T47D (cell line): ENCODE measurements at places on chromosomes 11 and 22.

DNA sequence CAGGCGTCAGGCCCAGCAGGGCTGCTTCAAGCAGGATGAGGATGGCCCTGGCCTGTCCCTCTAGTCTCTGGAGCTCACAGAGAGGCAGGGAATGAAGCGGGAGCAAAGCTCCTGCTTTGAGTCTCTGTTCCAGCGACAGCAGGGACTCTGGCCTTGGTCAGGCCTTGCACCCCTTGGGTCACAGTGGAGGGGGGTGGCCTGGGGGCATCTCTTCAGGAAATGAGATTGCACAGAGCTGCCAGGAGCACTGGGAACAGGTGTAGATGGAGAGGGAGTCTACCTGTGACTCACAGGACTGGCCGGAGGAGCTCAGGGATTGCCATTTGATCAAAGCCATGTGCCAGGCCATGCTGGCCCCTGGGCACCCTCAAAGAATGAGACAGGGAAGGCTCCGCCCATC is 1.6 kb downstream of the ANO1 start:
- DNase-seq = no peak

DNA sequence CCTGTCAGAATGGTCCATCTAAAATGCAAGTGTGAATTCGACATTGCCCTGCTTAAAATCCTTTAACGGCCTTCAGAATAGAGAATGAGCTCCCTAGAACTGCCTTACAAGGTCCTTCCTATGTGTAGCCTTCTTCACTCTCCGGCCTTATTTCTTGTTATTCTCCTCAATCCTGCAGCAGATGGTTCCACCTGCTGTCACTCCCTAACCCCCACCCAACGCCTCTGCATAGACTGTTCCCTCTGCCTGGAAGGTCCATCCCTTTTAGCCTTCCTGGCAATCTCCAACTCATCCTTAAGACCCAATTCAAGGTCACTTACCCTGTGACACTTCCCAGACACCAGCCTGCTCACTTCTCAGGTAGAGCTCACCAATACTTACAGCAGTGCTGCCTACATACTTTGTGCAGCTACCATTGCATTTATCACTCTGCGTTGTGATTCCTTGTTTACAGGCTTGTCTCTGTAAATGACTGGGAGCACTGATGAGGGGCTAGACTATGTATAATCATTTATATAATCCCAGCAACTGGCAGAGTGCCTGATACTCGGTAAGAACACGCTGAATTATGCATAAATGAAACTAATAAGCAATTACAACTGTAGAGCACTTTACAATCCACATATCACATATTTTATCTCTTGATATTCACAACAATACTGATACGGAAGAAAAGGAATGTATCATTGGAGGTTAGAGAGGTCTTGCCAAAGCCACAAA is 58.9 kb downstream of the CLPB start:
- DNase-seq = no peak

- DNase-seq = no peak
Measured at GRCh38 chr11:79437981-79438630, 2.7 kb downstream of the TENM4 start.

- no peak for DNase-seq
Measured at GRCh38 chr22:43811777-43812148, 342 bp downstream of the EFCAB6 start.

- DNase-seq = no peak
Measured at GRCh38 chr11:19820100-19820499, 107.5 kb downstream of the NAV2 start.

GRCh38 chr11:32881286-32881685 is 11.3 kb upstream of the QSER1 start:
- no peak for DNase-seq

- no peak for DNase-seq
Measured at GRCh38 chr11:46672381-46672839, 28.0 kb downstream of the ARHGAP1 start.

DNA sequence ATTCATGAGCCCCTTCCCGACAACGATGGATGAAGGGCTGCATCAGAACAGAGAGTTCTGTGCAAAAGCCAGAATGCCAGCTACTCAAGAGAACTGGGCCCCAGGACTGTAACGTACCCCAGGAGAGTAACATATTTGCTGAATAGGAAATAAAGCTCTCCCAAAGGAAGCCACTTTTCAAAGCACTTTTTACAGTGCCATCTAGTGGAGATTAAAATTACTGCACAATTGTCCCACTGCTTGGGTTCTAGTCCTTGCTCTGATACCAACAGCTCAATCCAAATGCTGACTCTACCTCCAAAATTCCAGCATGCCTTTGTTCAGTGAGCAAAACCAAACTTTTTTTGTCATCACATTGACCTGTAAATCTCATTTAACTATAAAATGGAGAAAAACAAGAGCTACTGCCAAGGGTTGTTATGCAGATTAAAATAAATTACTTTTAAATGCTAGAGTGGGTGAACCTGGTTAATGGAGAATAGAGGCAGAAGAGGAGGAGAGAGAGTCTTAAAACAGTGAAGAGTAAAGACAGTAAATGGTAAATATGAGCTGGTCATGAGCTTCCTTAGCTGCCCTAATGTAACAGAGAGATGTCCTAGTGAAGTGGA is 87.6 kb upstream of the FSHB start:
- DNase-seq = peak; percentile 72

DNA sequence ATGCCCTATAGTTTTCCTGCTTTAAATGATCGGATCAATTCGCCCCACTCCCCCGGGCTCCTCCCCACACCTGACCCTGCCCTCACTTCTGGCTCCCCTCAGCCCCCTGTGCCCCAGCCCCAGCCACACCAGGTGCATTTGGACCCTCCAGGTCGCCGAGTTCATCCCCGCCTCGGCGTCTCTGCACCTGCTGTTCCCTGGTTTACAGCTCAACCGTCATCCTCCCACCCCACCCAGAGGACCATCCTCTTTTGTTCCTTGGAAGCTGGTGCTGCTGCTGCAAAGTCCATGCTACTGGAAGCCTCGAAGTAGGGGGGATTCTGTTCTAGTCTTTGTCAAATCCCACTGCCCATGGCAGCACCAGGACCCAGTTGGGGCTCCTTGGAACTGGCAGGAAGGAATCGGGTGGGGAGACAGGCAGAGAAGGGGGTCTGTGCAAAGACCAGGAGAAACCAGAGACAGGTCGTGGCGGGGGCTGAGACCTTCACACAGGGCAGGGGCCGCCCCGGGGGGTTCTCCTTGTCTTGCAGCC is 4.5 kb upstream of the MUC5B start:
- DNase-seq = no peak

DNA sequence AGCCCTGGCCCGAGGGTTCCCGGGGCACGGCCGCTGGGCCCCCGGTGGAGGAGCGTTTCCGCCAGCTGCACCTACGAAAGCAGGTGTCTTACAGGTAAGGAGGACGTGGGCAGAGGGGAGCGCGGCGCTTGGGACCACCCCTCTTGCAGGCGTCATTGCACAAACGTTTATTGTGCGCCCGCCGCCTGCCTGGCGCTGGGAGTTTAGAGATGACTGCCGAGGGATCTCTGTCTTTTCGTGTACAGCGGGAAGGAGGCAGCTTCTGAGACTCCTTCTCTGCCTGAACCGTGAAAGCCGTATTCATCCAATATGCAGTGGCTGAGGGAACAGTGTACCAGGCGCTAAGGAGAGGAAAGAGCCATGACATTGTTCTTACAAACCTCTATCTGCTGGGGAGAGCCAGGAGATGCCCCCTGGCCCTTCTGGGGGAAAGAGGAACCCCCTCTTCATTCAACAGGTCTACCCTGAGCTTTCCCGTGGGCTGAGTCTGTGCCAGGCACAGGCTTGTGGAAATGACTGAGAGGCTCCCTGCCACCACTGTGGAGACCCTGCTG is 13.8 kb upstream of the DGKZ start:
- DNase-seq = no peak

DNA sequence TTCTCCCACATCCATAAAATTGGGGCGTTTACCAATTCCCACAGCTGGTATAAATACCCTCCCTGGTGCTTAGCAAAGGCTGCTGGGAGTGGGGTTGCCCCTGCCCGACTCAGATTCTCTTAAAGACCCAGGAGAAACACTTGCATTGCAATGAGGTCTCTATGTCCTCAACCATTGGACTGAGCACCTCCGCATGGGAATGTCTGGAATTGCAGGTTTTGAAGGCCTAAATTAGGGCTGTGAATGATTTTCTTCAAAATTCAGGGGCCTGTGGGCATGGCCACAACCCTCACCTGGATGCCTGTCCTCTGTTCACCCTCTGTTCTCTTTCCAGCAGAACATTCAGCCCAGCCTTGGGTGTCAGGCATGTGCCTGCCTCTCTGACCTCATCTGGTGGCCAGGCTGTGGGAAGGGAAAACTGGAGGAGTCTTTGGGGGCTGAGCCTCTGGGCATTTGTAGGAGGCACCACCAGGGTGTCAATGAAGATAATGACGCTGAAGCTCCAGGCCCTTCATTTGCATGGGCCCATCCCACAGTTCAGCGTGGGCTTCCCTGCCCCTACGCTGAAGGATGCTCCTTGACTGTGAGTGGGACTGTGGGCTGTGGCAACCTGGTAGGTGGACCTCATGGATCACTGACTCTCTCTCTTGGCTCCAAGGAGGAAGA is 52.7 kb upstream of the MYEOV start:
- no peak for DNase-seq

- DNase-seq = no peak
Measured at GRCh38 chr22:44819966-44820631, 67.7 kb downstream of the ARHGAP8 start.

DNA sequence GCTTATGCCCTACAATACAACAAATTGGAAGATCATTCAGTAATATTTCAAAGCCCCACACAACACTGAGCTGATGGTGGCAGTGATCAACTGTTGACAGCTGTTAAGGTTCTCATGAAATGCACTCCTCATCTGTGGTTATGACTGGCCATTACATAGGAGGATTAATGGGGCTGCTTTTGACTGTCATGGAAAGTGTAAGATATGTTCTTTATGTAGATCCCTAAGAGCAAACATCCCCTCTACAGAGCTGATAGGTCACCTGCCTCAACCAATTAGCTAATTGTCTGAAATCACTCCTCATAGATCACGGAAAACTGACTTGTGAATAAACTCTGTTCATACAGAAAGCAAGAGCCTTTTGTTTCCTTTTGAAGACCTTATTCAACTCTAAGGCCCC is 78.1 kb downstream of the GAB2 start:
- DNase-seq = no peak

GRCh38 chr11:127491589-127491988 is 491.0 kb upstream of the KIRREL3 start:
- DNase-seq = no peak

GRCh38 chr11:68032997-68033707 is 2.7 kb downstream of the NDUFS8 start:
- DNase-seq = no peak

GRCh38 chr11:67613313-67613959 is 6.7 kb downstream of the NDUFV1 start:
- DNase-seq = no peak

DNA sequence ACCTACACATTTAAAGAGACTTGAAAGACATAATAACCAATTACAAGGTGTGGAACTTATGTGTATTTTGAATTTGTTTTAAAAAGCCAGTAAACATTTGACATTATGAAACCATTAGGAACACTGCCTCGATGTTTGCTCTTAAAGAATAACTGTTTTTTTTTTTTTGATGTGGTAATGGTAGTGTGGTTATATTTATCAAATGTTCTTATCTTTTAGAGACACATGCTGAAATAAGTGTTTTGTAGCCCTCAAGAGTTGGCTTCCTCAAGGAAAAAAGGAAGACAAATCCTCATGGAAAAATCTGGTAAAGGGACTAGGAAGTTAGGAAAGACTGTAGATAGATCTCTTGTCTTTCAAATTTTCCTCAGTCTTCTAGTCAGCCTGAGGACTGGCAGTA is 2.2 kb upstream of the ABTB2 start:
- DNase-seq = no peak

- DNase-seq = no peak
Measured at GRCh38 chr11:64000740-64001483, 14.7 kb downstream of the OTUB1 start.

GRCh38 chr11:783581-784015 is 6.3 kb downstream of the CEND1 start:
- DNase-seq = no peak

GRCh38 chr11:119134389-119134978 is 13.1 kb downstream of the HINFP start:
- DNase-seq = peak; percentile 57

- no peak for DNase-seq
Measured at GRCh38 chr11:133945087-133945974, 11.4 kb downstream of the IGSF9B start.

DNA sequence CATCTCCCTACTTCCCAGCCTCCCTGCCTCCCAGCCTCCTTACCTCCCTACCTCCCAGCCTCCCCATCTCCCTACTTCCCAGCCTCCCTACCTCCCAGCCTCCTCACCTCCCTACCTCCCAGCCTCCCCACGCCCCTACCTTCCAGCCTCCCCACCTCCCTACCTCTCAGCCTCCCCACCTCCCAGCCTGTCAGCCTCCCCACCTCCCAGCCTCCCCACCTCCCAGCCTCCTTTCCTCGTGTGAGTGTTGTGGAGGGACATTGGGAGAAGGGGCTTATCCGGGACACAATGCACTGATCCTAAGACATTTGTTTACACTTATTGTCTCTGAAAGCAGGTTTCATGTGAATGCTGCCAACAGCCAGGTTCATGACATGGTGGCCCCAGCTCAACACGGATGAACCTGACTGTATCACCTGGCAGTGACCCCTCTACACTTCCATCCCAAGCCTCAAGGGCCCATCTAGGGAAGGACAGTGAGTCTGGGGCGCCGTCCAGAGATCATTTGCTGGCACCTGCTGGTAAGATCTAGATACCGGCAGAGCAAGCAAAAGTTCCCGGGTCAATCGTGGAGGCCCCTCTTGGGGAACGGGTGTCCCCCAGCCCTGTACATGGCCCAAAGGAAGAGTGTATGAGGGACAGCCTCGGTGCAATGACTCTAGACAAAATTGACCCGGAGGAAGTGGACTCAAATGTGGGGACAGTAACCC is 34.5 kb upstream of the TH start:
- no peak for DNase-seq

- no peak for DNase-seq
Measured at GRCh38 chr22:47322854-47323253, 560.4 kb downstream of the TBC1D22A start.

DNA sequence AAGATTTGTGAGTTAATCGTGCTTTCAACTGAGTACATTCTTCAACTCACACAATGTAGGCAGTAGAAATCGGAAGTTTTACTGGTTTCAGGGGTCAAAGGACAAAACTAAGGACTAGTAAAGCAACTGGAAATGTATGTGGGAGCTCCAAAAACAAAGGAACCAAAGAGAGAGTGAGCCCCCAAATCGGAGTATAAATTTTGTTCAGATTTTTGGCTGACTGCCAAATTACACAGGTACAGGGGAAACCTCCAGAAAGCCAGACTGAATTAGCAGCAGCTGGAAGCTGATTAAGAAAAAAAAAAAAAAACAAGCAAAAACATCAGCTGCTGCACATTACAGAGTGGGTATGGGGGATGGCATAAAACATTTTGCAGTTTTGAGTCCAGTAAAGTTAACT is 75.2 kb upstream of the GNAZ start:
- DNase-seq = no peak

DNA sequence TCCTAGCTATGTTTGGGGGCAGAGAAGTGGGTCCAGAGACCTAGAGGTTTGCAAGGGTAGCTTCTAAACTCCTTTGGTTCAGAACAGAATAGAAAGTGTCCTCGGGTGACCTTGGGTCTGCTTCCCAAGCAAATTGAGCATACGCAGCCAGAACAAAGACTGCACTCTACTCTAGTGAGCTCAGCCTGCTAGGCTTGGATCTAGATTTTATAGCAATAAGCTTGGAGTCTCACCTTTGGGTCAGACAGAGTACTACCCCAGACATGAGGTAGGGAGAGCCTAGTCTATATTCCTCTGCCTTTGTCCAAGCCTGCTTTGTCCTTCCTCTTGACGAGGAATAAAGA is 52.6 kb upstream of the ELF5 start:
- no peak for DNase-seq
